ENCODE measurements at places on chromosomes 12 and 14.
A peak's percentile ranks its signal among the peaks of the same experiment; 100 is the strongest.

- no peak for DNase-seq
Measured at GRCh38 chr14:84937449-84937848, 592.5 kb upstream of the FLRT2 start.

DNA sequence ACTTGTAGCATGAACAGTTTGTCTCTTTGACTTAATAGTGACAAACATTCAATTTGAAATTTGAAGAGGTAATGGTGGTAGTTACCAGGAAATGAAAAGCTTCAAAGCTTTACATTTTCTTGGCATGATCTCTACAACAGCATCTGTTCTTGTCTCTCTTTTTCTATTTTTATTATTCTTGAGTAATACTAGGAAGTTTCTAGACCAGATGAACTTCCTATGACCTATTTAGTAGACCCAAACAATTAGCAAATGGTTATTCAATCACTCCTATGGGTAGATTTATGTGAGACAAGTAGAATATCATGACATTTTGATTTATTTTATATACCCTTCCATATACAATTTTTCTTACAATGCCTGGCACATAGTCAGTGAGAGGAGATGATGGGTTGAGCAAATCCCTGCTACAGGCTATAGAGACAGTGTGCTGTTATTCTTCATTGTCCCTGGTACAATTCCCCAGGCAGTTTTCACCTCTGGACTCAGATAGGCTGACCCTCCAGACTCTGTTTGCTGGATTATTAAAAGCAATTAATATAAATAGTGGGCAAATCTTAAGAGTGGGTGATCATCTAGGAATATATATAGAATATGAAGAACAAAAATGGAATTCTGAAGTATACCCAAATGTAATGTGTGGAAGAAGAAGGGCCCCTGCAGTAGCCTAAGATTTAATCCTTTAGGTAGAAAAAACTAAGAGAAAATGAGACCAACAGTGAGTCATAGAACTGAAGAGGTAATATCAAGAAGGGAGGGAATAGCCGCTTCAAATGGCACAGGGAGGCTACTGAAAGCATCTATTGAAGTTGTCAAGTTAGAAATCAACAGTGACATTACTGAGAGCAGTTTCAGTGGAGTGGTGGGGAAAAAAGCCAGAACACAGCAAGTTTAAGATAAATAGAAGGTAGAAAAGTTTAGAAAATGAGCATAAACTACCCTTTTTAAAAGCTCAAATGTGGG is 512.0 kb downstream of the FOXG1 start:
- DNase-seq: no peak

- no peak for DNase-seq
Measured at GRCh38 chr12:103546959-103547358, 40.1 kb upstream of the STAB2 start.

- DNase-seq: no peak
Measured at GRCh38 chr14:104654119-104654518, 35.3 kb upstream of the INF2 start.

DNA sequence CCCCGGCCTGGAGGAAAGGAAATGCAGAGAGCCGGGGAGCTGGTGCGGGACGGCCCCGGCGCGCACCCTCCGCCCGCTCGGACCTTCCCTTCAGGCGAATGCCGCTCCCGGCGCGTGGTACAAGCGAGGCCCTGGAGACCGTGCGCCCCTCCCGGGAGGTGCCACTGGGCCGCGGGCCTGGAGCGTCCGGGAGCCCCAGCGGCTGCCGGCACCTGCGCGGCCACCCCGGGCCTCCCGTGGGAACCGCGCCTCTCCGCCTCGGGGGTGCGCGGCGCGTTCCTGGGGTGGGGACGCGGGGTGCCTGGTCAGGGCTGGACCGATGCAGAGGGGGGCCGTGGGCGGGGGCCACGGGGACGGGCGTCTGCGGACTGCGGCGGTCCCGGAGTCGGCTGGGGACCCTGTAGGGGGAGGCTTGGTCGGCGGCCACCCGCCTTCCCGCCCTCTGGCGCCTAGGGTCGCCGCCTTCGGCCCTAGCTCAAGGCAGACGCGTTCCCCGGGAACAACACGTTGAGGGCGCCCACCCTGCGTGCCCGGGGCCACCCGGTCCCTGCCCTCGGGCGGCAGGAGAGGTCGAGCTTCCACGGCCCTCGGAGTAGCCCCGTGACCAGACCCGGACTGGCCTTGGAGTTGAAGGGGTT is 599 bp downstream of the PAPLN start:
- DNase-seq: no peak

DNA sequence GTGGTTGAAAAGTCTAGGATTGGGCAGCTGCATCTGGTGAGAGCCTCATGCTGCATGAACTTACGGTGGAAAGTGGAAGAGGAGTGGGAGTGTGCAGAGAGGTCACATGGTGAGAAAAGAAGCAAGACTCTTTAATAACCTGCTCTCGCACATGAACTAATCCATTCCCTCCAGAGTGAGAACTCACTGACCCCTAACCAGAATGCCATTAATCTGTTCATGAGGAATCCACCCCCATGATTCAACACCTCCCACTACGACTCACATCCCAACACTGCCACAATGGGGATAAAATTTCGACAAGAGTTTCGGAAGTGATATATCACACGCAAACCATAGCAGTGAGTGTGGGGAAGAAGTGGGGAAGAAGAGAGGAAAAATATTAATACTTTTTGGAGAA is 377.4 kb downstream of the NAV3 start:
- DNase-seq: no peak

DNA sequence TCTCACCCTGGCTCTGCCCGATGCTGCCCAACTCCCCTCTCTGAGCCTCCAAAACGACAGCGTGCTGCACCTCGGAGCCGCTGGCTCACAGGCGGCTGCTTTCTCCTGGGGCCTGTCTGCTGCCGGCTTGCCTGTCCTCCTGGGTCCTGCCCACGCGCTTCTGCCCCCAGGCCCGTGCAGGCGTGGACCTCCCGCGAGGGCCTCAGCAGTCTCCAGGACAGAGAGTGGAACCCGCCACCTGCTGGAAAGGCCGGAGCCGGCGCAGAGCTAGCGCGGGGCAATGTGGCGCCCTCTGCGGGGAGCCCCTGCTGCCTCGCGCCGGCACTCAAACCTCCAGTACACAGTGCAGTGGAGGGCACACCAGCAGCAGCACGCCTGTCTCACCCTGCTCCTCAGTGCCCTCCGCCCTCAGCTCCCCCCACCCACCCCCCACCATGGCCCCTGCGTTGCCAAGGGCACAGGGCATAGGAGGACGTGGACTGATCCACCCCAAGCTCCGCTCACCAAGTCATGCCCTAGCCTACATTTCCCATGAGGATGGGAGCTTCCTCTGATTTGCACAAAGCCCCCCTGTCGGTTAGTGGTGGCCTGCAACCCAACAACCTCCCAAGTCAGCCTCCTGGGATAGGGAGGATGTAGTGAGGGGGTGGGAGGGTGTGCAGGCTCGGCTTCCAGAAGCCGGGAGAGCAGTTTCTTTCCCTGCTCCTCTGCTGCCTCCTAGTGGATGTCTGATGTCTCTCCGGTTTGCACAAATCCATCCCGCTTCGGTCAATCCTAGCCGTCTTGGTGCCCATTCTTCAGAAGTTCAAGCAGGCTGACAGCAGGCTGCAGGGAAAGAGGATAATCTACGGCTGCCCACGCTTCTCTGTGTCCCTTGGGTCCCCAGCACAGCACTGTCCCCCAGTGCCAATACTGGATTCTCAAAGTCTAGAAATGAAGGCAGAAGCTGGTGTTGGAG is 25.2 kb downstream of the KRT8 start:
- peak; percentile 74 for DNase-seq

- DNase-seq: no peak
Measured at GRCh38 chr14:88848571-88848970, 24.1 kb downstream of the TTC8 start.

DNA sequence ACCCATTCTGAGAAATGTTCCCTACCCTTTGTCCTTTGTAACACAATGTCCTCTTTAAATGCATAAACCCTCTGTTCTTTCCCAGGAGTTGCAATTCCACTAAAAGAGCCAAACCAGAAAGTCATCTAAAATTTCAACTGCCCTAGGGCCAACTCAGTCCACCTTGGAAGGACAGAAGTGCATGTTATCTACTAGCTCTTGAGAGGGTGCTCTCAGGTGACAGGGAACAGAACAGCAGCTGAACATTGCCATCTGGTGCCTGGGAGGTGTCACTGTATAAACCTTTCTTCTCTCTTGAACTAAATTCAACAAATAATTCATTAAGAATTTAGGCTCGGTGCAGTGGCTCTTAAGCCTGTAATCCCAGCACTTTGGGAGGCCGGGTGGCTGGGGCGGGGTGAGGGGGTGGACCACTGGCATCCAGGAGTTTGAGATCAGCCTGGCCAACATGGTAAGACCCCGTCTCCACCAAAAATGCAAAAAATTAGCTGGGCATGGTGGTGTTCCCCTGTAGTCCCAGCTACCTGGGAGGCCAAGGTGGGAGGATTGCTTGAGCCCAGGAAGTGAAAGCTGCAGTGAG is 10.3 kb upstream of the FERMT2 start:
- DNase-seq: peak; percentile 46

DNA sequence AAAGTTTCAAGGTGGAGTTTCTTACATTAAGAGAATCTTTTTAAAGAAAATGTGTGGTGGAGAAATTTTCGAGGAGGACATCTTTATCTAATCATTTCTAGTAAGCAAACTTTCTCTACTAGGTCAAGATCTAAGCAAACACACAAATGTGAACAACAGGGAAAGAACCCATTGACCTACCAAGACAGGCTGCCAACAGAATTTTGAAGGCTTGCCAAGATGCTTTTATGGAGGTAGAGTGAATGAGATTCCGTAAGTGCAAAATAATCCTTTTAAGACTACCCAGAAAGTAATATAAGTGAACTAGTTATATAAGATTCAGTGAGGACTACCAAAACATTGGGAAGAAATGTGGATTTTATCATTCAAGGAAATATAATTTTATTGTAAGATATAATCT is 357.1 kb upstream of the PDE3A start:
- no peak for DNase-seq

GRCh38 chr14:76846331-76847047 is 20.3 kb downstream of the LRRC74A start:
- no peak for DNase-seq

GRCh38 chr14:59107819-59108218 is 80.6 kb upstream of the DAAM1 start:
- DNase-seq: no peak

DNA sequence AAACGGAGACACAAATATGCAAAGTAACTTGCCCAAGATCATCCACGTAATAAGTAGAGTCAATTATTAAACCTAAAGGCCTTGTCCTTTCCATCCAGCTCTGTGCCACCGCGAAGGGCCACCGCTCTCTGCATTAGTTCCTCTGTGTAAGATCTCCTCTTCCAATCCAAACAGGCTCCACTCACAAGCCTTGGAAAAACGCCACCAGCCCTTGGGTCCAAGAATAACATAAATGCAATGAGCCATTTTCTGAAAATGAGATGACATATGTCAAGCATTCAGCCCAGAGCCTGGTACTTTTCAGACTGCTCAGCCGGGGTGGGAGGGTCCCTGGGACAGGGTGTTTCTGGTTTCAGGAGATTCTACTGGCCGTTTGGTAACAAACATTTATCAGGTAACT is 30.0 kb downstream of the DGLUCY start:
- no peak for DNase-seq

DNA sequence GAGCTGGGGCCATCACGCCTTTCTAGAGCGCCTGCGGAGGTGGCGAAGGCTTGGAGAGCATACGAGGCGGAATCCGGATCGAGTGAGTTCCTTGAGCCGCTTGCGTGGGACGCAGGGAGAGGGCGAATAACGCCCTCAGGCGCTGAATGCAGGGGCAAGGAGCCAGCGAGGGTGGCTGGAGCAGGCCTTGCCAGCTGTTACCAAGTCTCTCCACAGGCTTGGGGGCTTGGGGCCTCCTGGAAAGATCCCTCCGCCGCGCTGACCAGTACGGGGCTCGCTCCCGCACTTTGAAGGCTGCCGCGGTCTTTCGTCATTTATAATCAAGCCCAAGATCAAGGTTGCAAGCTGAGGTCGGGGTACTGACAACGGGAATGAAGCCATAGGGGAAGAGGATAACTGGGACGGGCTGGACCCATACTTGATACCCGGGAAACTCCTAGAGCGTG is 1.2 kb downstream of the FLRT2 start:
- DNase-seq: no peak

- DNase-seq: no peak
Measured at GRCh38 chr14:81280136-81280791, 59.5 kb upstream of the GTF2A1 start.

DNA sequence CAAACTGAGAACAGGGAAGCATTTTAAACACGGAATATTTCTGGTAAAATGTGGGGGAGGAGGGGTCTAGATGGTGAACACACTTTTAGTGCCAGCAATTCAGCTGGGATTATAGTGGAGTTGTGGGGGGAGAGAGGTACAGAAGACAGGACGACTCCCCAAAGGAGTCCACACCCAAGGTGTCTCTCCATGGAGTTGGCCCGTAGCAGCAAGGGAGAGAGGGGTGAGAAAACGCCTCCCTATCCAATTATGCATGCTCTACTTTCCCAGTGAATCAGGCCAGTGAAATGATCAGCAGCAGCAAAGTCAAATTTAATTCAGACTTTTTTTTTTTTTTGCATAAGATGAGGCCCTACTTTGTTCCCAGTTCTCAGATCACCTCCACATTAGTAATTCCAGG is 38.6 kb downstream of the BTG1 start:
- no peak for DNase-seq

GRCh38 chr14:28759653-28760313 is 6.8 kb upstream of the FOXG1 start:
- DNase-seq: no peak

GRCh38 chr14:68939893-68940613 is 39.0 kb downstream of the ACTN1 start:
- no peak for DNase-seq

DNA sequence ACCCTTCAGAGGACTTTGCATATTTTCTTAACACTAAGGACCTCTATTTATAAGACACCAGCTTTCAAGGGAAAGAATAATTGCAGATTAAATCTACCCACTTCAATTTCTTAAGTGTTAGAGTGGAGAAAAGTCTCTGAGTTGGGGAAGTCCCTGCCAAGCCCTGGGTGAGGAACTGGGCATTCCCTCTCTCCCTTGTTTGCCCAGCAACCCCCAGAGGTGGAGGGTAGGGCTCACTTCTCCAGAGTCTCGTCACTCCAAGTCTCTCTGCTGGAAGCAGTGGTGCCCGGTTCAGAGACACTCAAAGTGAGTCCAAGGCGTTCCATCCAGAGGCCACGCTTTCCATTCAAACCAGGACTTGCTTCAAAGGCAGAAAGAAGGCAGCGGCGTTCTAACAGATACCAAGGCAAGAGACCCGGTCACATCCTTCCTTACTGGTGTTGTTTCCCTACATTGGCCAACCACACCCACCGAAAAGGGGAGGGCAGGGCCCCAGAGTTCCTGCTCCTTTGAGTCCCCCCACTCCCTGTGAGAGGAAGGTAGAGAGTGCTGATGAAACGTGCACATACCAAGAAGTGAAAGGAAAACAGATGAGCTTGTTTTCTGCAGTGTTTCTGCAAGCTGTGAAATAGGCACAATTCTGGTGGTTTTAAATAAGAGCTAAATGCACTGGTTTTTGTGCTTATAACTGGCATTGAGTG is 6.1 kb upstream of the BDKRB2 start:
- no peak for DNase-seq

GRCh38 chr12:47408171-47408871 is 297.5 kb downstream of the RPAP3 start:
- DNase-seq: peak; percentile 26

DNA sequence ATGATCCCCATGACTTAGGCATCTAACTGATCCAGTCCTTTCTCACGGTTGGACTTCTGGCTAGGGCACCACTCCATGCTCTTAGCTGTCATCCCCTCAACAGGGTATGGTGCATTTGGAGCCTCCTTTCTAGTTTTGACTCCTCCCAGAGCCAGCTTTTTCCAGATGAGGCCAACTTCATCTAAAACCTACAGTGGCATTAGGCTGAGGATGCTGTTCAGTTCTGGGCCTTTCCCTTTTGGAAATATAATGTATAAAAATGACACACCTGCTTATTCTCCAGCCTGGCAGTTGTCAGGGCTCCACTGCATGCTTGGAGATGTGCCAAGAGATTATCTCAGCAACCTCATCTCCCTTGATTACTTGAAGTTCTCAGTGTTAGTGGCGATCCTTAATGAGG is 239.7 kb downstream of the EMP1 start:
- DNase-seq: no peak

Measured in activated CD4-positive, alpha-beta T cell treated with anti-CD3 and anti-CD28 coated beads, Interleukin-2, amount 50 U/mL, for 1 hour (primary cell).